ENCODE measurements at places on chromosomes 4 and X.
A peak's percentile ranks its signal among the peaks of the same experiment; 100 is the strongest.

- no peak for DNase-seq
Observed at GRCh38 chr4:8642651-8643321, 50.2 kb downstream of the CPZ start.

DNA sequence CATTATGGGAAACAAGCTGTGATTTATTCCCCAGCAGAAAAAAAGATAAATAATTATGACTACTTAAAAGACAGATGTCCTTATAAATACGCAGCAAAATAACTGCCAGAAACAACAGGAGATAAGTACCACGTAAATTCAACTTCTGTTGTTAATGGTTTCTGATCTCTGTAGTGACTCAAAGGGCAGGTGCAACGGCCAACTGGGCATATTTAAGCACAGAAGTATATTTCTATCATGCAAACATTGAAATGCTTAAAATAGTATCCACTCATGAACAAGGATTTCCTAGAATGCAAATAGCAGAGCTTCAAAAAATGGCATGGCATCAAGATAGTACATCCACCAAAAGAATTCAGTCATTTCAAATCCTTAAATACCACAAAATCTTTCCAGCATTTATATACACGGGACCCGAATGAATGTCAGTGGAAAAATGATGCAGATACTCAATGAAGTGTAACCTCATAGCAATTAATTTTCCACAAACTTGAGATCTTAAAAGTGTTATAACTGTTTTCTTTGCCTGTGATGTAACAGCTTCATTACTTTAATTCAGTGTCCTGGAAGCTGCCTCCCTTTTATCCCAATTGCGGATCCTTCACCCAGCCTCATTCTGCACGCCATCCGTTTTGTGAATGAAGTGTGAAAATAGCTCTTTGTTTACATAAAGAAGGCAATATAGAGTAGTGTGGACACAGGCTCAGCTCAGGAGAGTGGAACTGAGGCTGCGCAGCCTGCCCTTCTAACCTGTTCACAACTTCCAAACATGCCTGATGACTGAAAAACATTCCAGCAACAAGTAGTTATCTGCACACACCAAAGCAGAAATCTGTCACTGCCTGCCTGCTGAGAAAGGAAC is 10.2 kb downstream of the PDGFC start:
- no peak for DNase-seq

GRCh38 chr4:108166441-108167315 is 2.1 kb downstream of the LEF1 start:
- DNase-seq = peak; percentile 57

DNA sequence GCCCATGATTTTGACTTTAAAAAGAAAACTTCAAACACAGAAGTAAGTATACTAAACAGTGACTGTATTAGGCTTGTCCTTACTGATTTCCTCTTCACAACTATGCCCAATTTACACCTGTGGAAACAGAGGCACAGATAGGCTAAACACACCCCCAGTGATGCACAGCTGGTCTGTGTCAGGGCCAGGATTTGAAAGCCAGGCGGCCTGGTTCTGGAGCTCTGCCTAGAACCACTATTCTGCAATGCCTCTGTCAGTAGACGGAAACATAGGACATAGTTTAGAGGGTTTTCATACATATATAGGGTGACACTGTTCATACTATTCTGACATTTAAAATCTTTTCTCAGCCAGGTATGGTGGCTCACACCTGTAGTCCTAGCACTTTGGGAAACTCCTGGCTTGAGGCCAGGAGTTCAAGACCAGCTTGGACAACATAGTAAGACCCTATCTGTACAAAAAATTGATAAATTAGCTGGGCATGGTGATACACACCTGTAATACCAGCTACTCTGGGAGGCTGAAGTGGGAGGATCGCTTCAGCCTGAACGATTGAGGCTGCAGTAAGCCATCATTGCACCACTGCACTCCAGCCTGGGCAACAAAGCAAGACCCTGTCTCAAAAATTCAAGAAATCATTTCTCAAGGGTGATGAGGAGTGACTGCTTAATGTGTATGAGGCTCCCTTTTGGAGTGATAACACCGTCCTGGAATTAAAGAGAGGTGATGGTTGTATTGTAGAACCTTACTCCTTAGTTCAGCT is 23.0 kb upstream of the CBR4 start:
- no peak for DNase-seq

GRCh38 chr4:107744532-107744931 is 24.5 kb upstream of the PAPSS1 start:
- DNase-seq = no peak

DNA sequence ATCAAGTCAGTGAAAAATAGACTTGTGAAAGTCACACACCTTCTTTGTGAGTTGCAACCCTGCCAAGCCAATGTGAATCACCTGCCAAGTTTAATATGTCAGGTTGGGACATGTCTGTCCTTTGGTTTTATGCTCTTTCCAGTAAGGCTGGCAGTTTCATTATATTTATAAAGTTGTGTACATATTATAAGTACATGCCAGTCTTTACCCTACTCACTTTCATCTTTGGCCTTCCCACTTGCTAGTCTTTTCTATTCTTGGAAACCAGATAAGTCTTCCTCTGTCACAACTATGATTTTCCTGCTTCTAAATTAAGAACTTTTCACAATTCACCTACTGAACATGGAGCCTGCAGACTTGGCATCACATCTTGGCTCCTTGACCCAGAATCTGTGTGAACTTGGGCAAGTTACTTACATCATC is 680.7 kb upstream of the BOD1L1 start:
- no peak for DNase-seq

- DNase-seq = no peak
Observed at GRCh38 chrX:51697397-51697796, 12.9 kb upstream of the CENPVL1 start.

DNA sequence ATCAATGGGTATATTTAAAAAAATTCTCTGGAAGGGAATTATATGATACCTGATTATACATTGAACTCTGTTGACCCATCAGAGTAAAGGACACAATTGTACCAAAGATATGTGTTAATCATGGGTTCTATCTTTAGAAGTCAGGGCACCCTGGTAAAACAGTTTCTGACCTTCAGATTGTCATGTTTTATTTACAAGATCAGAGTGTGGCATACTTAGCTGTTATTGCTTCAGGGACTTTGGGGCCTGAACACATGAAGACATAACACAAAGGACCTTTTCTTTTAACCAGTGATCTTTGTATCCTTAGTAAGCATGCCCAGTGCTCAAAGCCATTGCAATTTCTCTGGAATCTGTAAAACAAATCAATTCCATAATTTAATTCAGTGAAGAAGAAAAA is 204.8 kb upstream of the RPS6KA3 start:
- no peak for DNase-seq

- no peak for DNase-seq
Observed at GRCh38 chr4:21139327-21139726, 439.1 kb downstream of the PACRGL start.

DNA sequence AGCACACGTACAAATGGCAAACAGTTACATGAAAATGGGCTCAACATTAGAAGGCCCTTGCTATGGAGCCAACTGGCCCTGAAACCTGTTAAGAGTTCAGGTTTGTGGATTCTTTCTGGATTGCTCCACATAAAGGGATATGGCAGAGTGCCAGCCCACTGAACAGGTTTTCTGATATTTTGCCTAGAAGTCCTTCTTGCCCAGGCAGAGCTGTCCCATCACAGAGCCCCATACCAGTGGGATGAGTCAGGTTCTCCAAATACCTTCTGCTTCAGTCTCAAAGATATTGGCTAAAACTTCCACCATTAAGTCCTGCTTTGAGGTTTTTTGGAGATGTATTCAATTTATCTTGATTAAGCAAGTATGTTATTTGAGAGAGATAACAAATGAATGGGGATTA is 146.8 kb upstream of the IL1RAPL2 start:
- DNase-seq = no peak

- no peak for DNase-seq
Observed at GRCh38 chrX:124332481-124333424, at the start of gene TEX13D. TSS of gene TEX13D (plus strand) at chrX:124332660. CDS start at chrX:124332918, 258 bp downstream.

- peak; percentile 16 for DNase-seq
Observed at GRCh38 chrX:19627533-19627932, 112.2 kb upstream of the MAP3K15 start.

DNA sequence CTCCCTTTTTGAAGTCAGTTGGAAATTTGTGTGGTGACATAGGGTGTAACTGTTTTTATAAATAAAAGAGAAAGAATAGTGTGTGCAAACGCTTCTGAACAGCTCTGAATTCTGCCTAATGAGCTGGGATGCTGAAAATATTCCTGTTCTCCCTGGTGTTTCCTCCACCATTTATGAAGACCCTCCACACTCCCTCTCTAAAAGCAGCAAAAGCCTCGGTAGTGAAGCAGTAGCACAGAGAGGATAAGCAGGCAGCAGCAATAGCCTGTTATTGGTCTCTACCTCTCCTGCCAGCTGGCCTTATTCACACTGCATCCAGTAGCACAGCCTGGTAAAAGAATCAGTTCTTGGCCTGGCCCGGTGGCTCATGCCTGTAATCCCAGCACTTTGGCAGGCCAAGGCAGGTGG is 406.1 kb downstream of the IQCM start:
- DNase-seq = no peak

- no peak for DNase-seq
Observed at GRCh38 chrX:17656035-17656418, 81.3 kb upstream of the SCML1 start.

- no peak for DNase-seq
Observed at GRCh38 chrX:122572461-122572860, 611.6 kb upstream of the GRIA3 start.

DNA sequence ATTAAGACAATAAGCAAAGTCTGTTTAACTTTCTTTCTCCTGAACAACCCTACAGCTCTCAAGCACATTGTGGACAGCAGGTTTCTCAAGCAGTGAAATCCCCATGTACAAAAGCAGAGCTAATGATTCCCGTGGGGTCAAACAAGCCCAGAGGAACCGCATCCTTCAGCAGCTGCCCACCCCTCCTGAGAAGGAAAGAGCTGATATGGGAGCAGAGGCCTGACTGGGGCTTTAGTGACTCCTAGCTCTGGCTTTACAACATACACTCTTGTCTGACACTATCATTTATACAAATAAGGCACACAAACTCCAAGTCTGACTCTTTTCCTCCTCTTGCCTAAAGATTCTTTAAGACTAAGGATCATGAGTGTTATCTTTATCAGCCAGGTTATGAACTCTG is 32.8 kb downstream of the HDAC8 start:
- no peak for DNase-seq

DNA sequence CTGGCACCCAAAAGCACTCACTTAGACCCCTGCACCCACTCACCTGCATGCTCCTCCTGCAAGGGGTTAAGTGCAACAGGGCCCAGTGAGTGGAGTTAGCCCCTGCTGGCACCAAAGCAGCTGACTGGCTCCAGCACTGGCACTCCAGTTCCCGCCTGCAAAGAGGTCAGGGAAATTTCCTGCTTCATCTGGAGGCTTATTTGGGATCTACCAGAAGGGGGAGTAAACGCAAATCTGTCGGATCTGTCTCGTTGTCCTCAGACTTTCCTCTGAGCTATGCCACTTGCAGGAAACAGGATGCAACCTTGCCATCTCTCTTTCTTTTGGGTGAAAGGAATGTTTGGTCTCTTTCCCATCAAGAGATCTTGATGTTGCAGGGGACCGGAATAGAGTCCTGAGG is 435.6 kb downstream of the PCDH10 start:
- DNase-seq = no peak

DNA sequence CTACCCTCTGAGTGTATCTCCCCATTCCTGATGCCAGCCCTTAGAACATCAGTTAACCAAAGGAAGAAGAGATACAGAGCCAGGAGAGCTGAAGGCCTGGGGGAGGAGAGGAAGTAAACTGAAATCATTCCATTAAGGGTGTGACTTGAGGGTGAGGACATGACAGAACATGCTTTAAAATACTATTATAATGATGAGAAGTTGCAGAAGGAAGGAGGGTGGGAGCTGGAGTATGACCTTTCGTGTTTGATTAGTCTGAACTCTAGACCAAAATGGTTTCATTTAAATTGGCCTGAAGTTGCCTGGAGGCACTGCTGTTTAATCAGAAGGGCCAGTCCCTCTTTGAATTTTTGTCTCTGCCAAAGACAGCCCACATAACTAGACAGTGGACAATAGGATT is 11.4 kb downstream of the INTS6L start:
- DNase-seq = no peak

DNA sequence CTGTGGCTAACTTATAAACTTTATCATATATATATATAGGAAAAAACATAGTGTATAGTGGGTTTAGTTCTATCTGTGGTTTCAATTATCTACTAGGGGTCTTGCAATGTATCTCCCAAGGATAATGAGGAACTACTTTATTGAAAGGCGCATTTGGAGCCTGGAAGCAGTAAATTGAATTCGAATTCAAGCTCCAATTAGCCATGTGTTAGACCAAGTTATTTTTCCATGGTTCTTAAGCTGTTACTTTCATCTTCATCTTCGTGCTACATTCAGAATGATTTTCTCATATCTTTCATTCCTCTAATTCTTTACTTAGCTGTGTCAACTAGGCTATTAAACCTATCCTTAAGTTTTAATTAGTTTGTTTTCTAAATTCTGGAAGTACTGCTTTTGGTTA is 27.2 kb upstream of the MANBA start:
- DNase-seq = no peak

- DNase-seq = no peak
Observed at GRCh38 chrX:40465735-40466551, 114.8 kb upstream of the ATP6AP2 start.

GRCh38 chr4:140777386-140777785 is 21.2 kb upstream of the TBC1D9 start:
- DNase-seq = no peak

DNA sequence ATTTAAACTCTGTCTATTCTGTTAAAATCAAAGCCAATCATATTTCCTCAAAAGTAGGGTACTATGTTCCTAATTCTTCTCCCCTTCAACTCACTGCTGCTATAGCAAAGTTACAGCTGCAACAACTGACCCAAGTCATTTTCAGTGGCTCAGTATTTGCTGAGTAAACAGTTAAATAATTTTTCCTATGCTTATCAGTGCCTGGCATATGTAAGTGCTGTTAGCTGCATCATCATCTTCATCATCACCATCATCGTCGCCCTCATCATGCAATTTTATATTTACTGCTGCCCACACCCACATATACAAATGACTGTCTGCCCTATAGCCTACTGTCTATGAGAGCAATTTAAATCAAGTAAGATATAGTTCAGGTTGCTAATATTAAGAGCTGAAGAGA is 21.9 kb downstream of the COQ2 start:
- DNase-seq = no peak

DNA sequence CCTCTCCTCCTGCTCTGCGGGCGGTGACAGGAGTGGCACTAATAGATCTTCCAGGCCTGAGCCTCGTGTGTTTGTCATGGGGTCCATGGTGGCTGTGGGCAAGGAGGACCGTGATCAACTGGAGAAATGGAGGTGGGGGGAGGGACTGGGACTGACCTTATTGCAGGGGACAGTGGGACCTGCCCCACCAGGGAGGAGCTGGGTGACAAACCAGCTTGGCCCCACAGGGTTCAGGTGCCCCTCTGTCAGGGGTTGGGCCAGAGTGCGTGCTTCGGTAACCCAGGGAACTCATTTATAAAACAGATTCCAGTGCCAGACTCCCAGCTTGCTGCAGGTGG is 366.5 kb downstream of the BCOR start:
- DNase-seq = no peak

GRCh38 chr4:182212211-182212761 is 30.9 kb upstream of the TENM3 start:
- no peak for DNase-seq

GRCh38 chr4:86657910-86658309 is 63.8 kb downstream of the PTPN13 start:
- no peak for DNase-seq

GRCh38 chrX:49930039-49930438 is 7.6 kb downstream of the CLCN5 start:
- DNase-seq = no peak

- no peak for DNase-seq
Observed at GRCh38 chr4:16082041-16082425, 1.8 kb downstream of the PROM1 start.
